ENCODE measurements at places on chromosomes 6 and 20.

DNA sequence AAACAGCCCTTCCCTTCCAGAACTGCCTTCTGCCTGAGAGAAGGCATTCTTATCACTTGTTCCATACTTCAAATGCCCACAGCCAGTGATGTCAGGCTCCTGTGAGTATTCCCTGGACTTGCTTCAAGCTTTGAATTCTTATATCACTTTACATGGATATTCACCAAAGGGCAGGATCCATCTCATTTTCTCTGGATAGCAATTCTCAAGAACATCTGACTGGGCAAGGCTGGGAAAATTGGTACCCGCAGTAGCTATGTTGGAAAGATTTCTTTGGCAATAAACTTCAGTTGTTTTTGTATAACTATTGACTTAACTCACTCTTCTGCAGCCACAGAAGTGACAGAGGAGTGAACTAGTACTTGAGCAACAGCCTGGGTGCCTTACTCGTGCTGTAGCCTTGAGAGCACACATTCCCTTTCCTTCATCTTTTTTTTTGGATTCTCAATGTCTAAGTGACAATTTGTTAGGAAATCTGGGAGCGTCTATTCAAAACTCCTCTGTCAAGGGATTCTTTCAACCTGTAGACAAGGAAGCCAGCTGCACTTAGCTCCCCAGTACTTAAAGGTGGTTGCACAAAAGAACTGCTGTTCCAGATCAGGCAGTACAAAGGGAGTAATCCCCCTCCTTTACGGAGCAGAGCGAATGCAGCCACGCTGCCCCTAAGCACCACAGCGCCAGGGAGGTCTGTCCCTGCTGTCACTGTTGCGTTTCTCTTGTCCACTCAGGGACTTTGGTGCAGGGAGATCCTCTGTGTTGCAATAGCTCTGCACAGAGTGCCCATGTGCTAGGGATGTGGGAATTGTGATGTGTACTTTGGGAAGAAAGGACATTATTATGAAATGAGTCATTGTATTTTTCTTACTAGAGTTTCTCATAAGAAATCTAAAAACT, 69.6 kb downstream of the JAG1 start:
- DNase-seq = no peak

GRCh38 chr6:22828179-22829062, 259.1 kb downstream of the HDGFL1 start:
- DNase-seq = no peak

DNA sequence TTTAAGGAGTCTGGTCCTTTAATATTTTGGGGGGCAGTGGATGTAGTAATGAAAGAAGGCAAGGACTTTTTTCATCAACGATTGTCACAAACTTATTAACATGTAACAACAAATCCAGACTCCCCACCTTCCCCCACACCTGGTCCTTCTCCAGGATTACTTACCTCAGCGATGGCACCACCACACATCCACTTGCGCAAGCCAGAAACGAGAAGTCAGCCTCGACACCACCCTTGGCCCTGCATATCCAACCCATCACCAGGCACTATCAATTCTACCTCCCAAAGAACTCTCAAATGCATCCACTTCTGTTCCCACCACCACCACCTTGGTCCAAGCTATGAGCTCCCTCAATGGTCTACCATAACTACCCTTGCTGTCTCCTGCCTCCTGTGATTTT, 6.6 kb downstream of the EZR start:
- no peak for DNase-seq

DNA sequence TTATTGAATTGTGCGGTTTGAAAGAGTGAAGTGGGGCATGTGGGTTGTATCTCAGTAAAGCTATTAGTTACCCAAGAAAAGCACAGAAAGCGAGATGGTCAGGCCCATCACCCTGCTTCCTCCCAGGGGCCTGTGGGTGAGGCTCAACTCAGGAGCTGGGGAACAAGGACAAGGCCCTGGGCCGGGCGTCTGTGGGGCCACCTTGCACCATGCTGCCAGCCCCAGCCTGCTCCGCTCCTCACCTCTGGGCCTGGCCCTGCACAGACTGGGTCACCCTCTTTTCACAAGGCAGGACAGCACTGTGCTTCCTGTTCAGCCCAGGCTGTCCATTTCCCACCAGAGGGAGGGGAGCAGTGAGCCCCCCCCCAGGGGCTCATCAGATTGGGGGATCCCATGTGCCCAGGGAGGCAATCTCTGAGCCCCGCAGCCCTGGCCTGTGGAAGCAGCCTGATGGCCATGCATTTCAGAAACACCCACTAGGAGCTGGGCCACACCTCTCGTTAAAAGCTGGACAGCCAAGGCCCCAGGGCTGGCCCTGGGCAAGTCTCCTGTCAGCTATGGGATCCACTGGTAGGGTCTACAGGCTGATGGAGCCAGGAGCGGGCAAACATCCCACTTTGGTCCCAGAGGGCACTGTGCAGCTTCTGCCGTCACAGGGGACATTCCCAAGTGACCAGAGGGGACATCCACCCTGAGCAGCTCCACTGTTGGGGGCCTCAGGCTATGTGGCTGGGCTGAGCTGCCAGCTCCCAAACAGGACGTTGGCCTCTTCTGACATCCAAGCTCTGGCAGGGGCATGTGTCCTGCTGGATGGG, 55.9 kb downstream of the YTHDF1 start:
- DNase-seq = no peak

- DNase-seq = no peak
These were observed 31.8 kb upstream of the CCDC167 start for GRCh38 chr6:37531437-37532036.

- no peak for DNase-seq
These were observed 78.3 kb upstream of the CLDN20 start for GRCh38 chr6:155185544-155185943.

DNA sequence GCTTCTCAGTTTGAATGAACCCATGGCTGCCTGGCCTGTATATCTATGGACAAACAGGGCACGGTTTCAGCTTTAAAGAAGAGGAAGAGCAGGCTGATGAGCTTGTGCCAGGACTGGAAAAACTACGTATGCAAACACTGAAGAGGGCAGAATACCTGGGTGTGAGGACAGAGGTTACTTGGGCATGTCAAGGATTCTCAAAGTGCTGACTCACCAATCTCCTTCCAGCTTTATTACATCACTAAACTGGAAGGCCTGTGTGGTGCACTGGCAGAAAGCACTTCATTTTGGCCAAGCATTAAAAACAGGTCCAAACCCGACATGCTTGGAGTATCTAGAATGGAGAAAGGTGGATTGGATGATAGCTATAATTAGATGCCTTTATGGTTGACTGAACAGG, 95.2 kb downstream of the GMPR start:
- DNase-seq = no peak

GRCh38 chr6:43172104-43173007, 1.3 kb downstream of the SRF start:
- no peak for DNase-seq

- DNase-seq = no peak
These were observed 39.8 kb upstream of the ARHGAP18 start for GRCh38 chr6:129749749-129750120.

- no peak for DNase-seq
These were observed 830 bp upstream of the CYP24A1 start for GRCh38 chr20:54174457-54175175.

- DNase-seq = no peak
These were observed 385.2 kb upstream of the ARID1B start for GRCh38 chr6:156391977-156392376.

- DNase-seq = no peak
These were observed 50.9 kb upstream of the ZNFX1 start for GRCh38 chr20:49328790-49329189.

DNA sequence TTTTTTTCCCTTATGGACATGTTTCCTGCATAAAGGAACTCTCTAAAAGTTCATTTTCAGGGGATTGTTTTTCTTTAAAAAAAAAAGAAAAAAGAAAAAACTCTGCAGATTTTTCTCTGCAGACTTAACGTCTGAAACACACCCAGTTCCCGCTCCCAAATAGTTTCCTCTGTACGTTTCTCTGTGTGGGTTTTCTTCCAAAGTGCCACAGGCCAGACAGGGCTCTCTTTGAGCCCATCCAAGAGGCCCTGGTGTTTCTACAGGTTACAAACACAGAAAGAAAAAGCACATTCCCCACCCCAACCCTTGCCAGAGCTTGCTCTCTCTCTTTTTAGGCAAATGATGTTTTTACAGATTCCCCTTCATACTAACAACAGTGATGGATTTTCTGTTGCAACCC, 258.6 kb downstream of the FNDC1 start:
- no peak for DNase-seq

DNA sequence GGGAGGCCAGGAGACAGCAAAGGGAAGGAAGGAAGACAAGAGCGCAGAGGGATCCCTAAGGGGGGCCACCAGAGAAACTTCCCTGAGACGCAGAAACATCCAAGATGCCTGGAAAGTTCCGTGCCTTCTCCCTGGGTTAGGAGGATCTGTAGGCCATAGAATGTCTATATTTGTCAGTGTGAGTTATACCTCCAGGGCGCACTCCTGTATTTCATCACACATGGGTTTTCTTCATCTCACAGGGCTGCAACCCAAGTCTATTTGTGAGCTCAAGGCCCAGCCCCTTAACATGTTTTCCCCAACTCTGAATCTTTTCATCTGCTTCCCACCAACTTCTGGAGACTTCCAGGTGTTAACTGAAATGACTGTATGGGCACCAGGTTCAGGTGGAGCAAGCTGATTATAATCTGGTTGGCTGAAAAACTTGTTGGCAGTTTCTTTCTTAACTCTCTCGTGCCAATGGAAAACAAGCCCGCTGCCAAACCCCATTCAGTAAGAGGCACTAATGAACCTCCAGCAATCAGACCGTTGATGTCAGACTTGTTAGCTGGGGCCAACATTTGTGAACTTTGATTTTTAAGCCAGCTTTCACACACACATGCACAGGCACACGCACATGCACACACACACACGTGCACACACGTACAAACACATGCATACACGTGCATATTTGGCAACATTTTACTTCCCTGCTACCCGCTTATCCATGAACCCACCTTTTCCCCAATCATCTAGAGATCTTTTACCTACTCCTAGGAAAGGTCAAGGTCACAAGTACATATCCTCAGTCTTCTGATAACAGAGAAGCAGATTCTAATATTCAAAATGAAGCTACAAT, 247.5 kb upstream of the GMDS start:
- DNase-seq = no peak

DNA sequence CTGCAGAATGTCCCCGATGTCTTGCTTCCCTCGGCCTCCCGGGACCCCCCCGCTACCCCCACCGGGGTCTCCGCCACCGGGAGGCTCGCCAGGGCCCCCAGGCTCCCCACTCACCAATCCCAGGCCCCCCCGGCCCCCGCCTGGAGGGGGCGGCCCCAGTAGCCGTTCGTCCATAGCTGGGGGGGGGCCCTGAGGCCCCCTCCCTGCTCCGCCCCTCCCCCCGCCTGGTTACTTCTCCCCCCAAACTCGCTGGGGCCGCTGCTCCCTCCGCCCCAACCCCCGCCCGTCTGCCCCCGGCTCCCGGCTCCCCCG, 304 bp downstream of the PBX2 start:
- no peak for DNase-seq

GRCh38 chr6:3088968-3089367, 20.7 kb downstream of the RIPK1 start:
- no peak for DNase-seq

DNA sequence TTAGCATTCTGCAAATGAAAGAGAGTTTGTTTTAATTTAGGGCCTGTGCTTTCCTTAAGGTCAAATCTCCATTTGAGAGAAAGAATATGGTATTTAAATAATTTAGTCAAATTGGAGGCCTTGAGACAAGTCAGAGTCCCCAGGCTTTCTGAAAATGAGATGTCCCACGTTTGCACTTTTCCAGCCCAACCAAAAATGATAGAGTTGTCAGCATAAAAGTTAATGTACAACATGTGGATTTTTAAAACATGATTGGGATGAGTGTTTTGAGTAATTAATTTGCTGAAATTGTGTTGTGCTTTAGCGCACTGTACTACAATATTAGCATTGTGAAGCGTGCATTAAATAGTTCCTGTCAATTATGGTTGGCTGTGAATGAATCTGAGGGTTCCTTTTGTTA, 10.0 kb downstream of the CD83 start:
- DNase-seq = no peak

- DNase-seq = no peak
These were observed 34.2 kb downstream of the CLVS2 start for GRCh38 chr6:123030282-123030681.

DNA sequence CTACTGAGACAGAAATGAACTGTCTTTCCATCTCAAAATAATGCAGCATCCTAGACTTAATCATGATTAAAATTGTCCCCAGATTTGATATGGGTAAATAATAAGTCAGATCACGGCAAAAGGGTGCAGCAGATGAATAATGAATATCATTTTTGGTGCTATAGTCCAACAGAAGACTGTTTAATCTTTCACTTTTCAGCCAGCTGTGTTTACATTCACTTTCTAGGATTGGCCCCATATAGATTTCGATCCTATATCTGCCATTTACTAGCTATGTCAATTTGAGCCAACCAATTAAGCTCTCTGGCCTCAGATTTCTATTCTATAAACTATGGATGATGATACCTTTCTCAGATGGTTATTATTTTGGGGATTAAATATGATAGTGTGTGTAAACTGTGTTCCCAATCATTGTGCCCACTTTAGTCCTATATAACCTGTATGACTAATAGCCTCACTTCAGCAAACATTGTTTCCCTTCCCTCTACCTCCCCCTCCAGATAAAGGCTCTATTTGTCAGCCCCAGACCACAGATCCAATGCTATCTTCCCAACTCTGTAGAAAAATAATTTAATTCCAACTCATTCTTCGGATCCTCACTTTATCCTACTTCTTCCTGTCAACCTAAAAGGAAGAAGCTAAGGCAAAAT, 53.6 kb upstream of the NT5E start:
- no peak for DNase-seq

DNA sequence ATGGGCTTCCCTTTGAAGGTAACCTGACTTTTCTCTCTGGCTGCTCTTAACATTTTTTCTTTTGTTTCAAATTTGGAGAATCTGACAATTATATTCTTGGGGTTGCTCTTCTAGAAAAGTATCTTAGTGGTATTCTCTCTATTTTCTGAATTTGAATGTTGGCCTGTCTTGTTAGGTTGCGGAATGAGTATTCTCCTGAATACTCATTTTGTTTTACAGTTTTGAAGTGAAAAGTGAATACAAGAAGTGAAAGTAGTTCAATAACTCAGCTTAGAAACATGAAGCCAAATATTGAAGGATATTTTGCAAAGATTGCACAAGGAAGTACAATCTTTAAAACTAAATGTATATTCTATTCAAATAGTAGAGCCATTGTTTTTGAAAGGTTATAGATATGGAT, 120.2 kb upstream of the MAP3K4 start:
- DNase-seq = no peak

GRCh38 chr20:57977141-57977540, 251.3 kb downstream of the ANKRD60 start:
- DNase-seq = no peak

- no peak for DNase-seq
These were observed 5.7 kb downstream of the THBS2 start for GRCh38 chr6:169247991-169248390.

Measured in cortex of kidney (tissue), 1 donor.